Heart left ventricle (tissue), 16 donors: ENCODE measurements at places on chromosomes 2 and 18.

GRCh38 chr2:170362871-170363631 is 185.1 kb downstream of the MYO3B start:
- DNase-seq, result no peak

GRCh38 chr2:78218066-78218465 is 695.9 kb upstream of the LRRTM4 start:
- no peak for DNase-seq

DNA sequence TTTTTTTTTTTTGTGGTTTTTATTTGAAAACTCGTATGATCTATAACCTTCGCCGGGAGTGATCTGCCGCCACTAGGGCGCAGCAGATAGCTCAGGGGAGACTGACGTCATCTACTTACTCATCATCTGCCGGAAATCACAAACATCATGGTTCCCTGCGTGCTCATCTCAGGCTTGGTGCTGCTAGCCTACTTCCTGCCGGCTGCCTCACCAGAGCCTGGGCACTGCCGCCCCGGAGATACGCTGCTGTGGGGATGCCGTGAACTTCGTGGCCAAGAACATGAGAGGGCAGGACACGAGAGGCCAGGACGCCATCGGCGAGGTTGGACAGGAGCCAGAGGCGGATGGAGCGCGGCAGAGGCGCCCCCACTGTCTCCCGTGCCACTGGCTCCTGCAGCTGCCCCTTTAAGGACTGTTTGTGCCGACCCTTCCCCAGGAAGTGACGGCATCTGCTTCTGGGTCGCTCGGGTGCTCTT is 68.8 kb downstream of the DOK6 start:
- no peak for DNase-seq

DNA sequence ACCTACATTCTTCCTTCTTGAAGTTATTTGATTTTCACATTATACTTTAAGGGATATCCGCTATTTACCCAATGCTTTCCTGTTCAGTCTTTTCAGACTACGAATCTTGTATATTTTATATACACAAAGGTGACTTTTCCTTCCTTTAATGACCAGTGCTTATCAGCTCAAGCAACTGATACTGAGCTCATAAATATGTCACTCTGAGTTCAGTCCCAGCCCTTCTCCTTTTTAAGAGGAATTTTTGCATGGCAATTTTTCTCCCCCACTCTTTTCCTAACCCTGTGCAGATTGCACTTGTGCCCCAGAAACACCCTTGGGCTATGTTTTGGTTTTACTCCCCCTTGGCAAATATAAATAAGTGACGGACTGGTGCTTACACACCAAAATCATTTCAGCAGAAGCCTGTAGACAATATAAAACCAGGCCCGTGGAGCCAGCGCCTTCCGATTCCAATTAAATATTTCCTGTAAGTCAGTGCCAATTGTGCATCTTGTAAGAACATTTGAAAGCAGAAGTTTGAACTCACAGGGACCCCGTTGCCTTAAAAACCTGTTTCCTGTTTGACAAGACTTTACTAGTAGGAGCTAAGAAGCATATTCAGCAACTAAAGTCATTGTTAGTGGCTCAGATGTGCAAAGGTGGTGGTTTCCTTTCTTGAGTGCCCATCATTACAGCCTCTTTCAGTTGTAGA is 66.3 kb upstream of the GATA6 start:
- DNase-seq, result no peak

- DNase-seq, result no peak
Observed at GRCh38 chr2:241110607-241111439, 8.7 kb upstream of the MTERF4 start.

- DNase-seq, result no peak
Observed at GRCh38 chr2:206336861-206337260, 62.4 kb downstream of the ZDBF2 start.

DNA sequence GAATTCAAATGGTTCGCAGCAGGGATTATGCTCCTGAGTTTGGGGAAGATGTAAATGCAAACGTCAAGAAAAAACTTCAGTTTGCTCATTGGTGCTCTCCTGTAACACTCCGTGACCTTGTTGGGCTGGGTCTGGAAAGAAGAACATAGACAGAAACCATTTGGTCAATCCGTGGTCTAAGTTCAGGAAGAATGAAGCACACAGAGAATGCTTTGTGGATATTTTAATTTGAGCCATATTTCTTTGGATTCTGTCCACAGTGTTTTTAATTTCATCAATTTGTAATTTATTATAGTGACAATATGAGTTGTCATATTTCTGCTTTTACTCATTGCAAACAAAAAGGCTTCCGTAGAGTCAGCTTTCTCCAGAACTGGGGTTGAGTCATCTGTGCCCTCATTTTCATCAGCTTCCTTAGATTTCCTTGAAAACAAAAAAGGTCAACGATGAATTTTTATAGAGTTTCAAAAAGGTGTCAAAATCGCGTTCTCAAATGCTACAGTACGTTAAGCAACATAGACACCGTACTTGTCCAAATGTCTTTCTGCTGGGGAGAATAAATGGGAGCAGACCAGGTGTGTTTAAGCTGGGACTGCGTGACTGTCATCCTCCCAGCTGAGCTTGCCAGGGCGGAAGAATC is 606.4 kb downstream of the RNF144A start:
- DNase-seq, result no peak

GRCh38 chr2:173493874-173494273 is 139.2 kb downstream of the CDCA7 start:
- no peak for DNase-seq

- DNase-seq, result no peak
Observed at GRCh38 chr2:144198116-144198515, 321.8 kb downstream of the ZEB2 start.

DNA sequence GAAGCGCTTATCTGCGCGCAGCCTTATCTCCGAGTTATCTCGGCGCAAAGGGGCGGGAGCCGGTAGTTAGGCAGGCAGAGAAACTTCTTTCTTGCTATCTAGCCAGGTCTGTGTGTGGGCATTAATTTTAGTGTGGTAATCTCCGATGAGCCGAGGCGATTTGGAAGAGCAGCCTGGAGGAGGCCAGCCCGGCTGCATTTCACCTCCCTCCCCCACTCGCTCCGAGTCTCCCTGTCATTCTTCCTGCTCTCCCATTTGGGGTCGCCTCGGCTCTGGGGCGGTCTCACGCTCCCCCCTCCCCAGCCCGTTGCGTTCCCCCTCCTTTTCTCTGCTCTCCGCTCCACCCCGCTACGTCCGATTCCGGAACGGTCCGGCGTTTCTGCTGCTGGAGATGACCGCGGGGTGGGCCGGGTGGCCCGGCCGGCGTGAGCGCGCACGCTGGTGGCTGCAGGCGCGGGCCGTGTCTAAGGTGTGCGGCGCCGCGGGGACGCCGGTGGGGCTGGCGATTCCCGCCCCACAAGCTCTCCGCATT is 566 bp downstream of the GATA6 start:
- peak; percentile 69 for DNase-seq

GRCh38 chr2:227462462-227462951 is 9.4 kb upstream of the AGFG1 start:
- no peak for DNase-seq

DNA sequence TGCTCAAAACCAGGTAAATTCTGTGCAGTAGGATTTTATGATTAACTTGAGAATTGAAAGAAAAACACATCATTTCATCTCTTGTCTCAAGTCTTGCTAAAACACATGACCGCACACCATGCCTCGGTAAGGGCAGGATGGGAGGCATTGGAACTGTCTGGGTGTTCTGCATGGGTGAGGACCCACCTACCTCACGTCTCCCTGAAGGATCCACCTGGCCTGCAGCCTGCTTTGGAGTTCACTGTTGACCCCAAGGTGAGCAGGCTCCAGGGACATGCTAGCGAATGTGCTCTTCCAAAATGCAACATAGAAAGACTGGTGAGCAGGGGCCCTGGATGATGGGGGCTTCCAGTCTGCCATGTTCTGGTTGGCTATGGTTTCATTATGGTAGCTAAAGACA is 131.5 kb downstream of the NCK2 start:
- DNase-seq, result no peak

DNA sequence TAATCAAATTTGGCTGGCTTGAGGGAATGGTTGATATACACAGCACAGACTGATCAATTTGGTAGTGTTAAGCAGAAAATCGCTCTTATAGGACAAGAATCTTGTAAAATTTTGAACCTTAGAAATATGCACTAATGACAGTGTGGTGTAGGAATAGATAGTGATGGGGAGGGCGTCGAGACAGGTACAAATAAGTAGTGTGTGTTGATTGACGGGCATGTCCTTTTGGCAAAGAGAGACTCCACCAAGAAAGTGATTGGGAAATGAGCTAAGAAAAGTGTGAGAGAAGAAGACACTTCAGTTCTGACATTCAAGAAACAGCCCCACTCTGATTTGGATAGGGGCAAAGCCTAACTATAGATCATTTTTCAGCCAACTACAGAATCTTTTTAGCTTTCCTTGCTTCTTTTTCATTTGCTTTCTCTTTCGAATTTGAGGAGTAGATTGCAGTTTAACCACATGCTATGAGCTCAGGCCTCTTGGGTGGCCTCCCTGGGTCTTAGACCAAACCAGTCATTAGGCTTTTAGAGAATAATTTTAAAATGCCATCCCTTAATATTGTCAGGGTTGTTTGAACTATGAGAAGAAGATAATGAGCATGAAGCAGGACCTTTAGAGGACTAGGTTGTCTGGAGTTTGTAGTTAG is 127.1 kb downstream of the CERS6 start:
- DNase-seq, result no peak

GRCh38 chr18:36327352-36328316 is 30.1 kb downstream of the FHOD3 start:
- no peak for DNase-seq

DNA sequence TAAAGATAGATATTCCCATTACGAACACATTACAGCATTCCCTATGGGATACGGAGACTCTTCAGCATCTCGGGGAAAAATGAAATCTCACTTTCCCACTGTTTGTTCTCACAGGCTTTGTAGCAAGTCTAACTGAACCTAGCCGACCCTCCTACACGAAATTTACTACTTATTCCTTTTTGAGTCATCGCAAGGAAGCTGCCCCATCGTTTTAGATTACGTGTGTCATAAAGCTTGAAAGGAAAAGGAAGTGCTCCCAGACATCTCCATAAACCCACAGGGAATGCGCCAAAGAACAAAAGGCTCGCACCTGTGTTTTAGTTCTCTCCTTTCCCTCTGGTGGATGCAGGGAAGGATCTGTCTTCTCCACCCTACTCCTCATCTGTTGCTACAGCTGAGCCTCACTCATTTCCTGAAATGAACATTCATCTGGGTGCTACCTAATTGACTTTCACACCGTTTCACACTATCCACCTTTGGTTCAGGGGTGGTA is 76.2 kb upstream of the STK39 start:
- no peak for DNase-seq

- DNase-seq, result no peak
Observed at GRCh38 chr2:235591921-235592320, 98.1 kb downstream of the AGAP1 start.

DNA sequence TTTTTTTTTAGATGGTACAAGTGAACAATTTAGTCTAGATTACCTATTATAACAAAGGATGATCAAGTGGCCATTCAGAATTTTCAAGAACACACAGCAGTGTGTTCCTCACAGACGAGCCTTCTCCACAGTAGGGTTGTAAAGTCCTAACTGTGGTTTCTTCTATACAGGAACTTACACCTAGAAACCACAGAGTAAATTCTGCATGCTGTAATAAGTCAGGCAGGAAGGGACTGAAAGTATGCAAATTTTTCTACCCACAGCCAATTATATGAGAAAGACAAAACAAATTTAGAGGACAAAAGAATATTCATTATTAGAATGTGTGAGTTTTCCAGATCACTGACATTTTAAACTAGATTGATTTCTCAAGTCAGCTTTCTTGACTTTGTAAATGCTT is 99.5 kb downstream of the RBMS1 start:
- DNase-seq, result no peak

DNA sequence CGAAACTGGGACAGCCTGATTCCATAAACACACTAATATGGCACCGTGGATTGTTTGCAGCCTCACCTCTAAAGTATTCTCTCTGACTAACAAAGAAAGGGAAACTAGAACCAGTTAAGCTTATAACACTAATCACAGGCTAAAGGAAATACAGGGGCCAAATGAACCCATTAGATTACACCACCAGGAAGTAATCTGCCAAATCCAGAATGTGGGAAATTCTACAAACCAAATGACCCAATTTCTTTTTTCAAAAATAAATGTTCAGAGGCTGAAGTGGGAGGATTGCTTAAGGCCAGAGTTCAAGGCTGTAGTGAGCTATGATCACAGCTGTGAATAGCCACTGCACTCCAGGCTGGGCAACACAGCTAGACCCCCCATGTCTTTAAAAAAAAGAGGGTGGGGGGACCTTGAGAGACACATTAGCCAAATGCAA is 1.5 kb upstream of the MPPE1 start:
- DNase-seq, result no peak

GRCh38 chr2:214649440-214650205 is 159.9 kb downstream of the BARD1 start:
- DNase-seq, result no peak

DNA sequence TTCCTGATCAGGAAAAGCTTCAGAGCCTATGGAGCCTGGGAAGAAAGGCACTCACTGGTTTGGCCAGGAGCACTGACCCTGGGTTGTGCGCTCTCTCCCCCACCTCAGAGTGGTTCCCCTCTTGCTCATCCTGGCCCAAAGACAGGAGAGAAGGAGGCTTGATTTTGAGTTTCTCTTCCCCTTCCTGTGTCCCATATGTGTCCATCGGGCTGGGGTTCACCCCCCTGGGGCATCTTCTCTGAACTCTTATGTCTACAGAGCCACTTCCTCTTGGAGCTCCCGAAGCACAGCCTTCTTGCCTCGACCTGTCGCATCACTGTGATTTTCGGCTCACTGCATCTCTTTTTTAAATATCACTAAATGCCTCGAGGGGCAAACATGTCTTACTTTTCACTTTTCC is 692.3 kb downstream of the RNF144A start:
- no peak for DNase-seq

- DNase-seq, result no peak
Observed at GRCh38 chr2:72263776-72264060, 116.1 kb upstream of the CYP26B1 start.

DNA sequence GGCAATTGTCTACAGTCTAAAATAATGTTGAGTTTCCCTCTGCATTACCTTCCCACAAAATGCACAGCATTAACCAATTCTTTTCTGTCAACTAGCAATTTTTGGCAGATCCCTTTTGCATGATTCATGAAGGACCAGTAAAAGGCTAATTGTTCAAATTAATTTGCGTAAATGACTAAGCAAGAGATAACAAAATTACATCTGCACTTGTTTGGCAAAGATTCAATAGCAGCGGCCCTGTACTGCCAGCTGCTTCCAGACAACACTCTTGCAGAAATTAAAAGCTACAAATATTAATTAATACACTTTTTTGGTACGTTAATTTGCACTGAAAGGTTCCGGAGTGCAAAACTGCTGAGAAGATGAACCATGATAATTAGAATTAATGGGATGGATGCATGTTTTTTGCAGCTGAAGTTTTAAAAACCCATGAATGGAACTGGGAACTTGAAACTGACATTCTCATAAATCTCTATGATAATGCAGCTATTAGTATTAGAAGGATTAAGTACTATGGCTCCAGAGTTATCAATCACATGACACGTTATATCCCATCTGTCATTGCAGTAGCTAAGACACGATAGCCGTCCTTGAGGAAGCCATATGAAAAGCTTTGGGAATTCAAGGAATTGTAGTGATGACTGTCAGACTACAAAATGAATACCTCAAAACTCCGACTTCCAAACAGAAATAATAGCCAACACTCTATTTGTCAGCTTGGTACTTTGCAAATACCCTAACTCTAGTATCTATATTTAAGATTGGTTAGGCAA is 1268.3 kb upstream of the ACVR2A start:
- DNase-seq, result no peak
